ENCODE measurements at places on chromosomes 5 and 9. TPM values are rescaled to one million over a fixed set of nuclear protein-coding genes. Genes with fewer than 3 reads are reported as not detected.
A peak's percentile ranks its signal among the peaks of the same experiment; 100 is the strongest.

DNA sequence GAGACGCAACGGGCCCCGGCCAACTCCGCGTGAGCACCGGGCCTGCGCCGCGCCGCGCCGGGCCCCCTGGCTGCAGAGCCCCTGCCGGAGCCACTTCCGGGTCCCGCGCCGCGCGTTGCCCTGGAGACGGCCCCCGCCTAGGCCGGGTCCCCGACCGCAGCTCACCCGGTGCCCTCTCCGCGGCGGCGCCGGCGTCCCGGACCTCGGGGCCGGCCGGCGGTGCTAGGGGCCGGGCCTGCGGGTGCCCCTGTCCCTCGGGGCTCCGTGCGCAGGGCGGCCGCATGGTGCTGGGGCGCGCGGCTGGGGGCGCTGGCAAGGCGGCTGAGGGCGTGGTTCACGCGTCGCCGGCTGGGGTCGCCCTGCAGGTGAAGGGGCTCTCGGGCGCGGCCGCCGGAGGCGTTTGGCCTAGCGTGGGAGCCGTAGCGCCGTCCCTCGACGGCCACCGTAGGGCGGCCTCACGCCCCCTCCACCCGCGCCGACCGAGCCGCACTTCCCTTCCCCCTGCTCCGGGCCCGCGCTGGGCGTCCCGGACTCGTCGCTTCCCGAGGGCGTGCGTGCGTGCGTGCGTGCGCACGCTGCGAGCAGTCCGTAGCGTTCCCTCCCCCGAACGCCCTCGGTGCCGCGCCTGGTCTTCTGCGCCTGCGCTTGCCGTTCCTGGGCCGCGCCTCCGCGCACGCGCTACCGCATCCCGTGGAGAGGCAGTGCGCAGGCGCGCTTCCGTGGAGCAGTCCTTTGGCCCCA lies at the start of gene TMEM250:
Gene TMEM250 (minus strand): TSS at position 556 of the 741 bp plus-strand sequence. CDS start 1,975 bp downstream, outside the sequence.
- peak; percentile 93 for DNase-seq

Gene PCDHA4
- total RNA-seq, result 1.2 TPM

- DNase-seq, result peak; percentile 25
These were observed 136.3 kb downstream of the TMEM232 start for GRCh38 chr5:110590187-110590586.

DNA sequence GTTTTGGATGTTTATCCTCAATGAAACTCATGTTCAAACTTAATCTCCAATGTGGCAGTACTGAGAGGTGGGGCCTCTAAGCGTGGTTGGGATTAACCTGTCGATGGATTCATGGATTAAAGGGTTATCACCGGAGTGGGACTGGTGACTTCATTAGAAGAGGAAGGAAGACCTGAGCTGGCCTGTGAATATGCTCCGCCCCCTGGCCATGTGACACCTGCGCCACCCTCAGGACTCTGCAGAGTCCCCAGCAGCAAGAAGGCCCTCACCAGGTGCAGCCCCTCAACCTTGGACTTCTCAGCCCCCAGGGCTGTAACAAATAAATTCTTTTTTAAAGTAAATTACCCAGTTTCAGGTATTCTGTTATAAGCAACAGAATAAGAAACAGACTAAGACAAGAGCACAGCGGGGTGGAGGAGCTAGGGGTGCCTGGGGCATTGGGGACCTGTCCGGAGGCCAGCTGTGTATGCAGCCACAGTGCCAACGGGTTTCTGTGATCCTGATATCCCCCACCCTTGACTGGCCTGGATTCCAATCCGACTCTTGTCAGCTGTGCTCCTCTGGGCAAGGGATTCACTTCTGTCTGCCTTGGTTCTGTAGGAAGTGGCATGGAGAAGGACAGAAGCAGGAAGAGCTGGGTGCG lies 3.2 kb upstream of the MAPK9 start:
- DNase-seq, result no peak

DNA sequence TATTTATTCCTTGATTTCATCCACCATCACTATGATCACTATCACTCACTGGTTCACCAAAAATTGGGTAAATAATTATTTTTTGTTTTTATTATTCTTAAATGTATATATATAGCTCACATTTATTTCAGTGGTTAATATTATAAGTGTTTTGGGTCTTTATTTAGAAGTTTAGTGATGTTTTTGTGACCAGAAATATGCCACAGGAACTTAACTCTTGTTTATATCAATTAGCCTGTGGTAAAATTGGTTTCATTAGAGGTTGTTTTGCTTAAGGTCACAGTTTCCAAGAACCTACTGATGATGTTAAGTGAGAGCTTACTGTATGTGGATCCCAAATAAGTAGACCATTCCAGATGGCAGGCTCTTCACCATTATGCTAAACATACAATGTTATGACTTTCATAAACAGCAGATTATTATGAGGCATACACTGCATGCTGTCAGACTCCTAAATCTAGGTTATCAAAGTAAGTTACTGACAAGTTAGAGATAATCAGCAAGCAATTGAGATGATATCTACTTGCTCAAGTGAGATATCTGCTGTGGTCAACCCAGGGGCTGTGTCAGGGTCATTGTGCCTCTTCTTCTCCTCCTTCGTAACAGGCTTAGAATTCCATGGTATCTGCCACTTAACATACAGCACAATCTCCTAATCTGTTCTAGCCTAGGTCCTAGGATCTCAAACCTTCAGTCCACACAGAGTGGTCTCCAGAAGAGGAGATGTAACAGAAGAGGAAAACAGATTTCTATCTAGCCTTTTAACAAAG lies 57.6 kb downstream of the NR3C1 start:
- DNase-seq, result no peak

DNA sequence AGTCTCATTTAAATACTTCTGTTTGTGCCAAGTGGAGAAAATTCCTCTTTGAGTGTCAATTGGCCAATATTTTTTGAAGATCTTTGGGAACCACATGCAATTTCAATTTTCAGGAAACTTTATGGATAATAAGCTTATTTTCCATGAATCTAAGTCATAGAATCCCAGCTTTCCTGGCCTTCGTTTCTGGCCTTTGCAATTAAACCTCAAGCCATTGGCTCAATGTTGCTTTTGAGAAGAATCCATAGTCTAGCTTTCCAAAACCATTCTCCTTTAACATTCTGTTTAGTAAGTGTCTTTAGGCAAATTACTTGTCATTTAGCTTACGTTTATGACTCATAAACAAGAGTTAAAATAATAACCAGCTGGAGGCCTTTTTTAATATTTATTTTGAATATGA lies 145.0 kb upstream of the FTMT start:
- no peak for DNase-seq

Gene PCDHB12
- 0.26 TPM for total RNA-seq

DNA sequence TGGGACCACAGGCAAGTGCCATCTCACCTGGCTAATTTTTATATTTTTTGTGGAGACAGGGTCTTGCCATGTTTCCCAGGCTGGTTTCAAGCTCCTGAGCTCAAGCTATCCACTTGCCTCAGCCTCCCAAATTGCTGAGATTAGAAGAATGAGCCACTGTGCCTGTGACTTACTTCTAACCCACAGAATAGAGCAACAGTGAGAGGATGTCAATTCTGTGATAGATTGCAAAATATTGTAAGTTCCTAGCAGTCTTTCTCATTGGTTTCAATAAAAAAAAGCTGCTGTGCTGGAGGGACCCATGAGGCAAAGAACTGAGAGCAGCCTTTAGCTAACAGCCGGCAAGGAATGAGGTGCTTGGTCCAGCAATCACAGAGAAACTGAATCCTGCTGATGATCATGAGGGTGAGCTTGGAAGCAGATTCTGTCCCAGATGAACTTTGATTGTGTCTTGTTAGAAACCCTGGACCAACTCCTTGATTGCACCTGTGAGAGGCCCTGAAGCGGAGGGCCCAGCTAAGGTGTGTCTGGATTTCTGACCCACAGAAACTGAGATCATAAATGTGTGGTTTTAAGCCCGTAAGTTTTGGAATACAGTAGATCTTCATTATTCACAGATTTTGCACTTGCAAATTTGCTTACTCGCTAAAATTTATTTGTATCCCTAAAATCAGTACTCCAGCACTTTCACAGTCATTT lies 149.7 kb downstream of the GCNT1 start:
- DNase-seq, result no peak

Gene SPATA24
- 7.4 TPM for total RNA-seq

- peak; percentile 35 for DNase-seq
These were observed 36.6 kb upstream of the RAPGEF1 start for GRCh38 chr9:131776473-131776872.

Gene TMEM232
- 5.6 TPM for total RNA-seq

Gene MAPK9
- total RNA-seq, result 27.6 TPM

- no peak for DNase-seq
These were observed 47.8 kb upstream of the CD180 start for GRCh38 chr5:67244345-67244793.

Data from fibroblast of lung (primary cell).